Erythroblast (primary cell): ENCODE measurements at places on chromosomes 3 and 15.

DNA sequence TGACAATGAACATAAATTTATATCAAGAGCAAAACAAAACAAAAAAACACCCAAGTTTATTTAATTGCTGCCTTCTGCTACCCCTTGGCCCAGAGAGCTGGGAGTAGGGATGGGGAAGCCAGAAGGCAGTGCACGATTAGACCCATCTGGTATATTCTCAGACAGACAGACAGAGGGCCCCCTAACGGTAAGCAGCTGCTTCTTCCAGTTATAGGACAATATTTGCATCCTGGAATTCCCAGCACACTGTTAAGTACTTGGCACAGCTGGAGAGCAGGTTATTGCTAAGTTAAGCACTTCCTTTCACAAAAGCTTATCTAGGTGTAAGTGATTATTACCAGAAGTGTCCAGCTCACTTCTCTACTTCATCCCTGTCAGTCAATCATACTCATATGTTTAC lies 39.3 kb downstream of the C2CD4B start:
- DNase-seq = no peak

DNA sequence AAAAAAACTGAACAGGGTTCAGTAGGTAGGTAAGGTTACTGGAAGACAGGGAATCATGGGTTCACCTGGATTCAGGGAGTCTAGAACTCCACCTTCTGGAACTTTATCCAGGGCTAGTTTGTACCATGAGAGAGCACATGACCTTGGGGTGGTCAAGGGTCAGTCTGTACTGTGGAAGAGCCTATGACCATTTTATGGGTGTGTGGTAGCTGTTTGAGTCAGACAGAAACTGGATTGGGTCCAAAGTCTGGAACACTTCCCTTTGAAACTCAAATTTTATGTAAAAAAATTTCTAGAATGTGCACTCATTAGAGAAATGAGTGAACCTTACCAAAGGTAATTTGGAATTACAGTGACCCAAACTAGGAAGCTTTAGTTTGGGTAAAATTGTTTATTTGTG lies 486.0 kb upstream of the AGTR1 start:
- DNase-seq = no peak

DNA sequence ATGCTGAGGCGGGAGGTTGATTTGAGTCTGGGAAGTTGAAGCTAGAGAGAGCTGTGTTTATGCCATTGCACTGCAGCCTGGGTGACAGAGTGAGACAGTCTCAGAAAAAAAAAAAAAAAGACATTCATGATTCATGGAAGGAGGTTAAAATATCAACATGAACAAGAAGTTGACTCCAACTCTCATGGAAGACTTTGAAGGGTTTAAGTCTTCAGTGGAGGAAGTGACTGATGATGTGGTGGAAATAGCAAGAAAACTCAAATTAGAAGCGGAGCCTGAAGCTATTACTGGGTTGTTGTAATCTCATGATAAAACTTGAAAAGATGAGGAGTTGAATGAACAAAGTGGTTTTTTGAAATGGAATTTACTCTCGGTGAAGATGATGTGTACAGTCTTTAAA lies 491.8 kb downstream of the SQOR start:
- no peak for DNase-seq

GRCh38 chr15:39786447-39787056 lies 3.9 kb upstream of the FSIP1 start:
- DNase-seq = peak; percentile 69

GRCh38 chr3:169668957-169669741 lies 5.6 kb upstream of the MECOM start:
- peak; percentile 77 for DNase-seq

GRCh38 chr3:69248436-69248835 lies 126.0 kb upstream of the LMOD3 start:
- DNase-seq = no peak

GRCh38 chr3:39103324-39103693 lies 4.1 kb downstream of the GORASP1 start:
- peak; percentile 28 for DNase-seq

DNA sequence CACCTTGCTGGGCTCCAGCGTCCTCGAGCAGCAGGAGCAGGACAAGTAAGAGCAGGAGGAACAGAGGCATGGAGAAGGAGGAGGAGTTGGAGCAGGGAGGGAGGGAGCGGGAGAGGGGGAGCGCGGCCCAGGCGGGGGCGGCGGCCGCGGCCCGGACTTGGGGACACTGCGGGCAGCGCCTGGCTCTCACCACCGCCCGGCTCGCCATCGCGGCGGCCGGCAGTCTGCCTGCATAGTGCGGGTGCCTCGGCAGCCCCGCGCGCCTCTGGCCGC lies 440 bp downstream of the DCBLD2 start:
- DNase-seq = peak; percentile 68

DNA sequence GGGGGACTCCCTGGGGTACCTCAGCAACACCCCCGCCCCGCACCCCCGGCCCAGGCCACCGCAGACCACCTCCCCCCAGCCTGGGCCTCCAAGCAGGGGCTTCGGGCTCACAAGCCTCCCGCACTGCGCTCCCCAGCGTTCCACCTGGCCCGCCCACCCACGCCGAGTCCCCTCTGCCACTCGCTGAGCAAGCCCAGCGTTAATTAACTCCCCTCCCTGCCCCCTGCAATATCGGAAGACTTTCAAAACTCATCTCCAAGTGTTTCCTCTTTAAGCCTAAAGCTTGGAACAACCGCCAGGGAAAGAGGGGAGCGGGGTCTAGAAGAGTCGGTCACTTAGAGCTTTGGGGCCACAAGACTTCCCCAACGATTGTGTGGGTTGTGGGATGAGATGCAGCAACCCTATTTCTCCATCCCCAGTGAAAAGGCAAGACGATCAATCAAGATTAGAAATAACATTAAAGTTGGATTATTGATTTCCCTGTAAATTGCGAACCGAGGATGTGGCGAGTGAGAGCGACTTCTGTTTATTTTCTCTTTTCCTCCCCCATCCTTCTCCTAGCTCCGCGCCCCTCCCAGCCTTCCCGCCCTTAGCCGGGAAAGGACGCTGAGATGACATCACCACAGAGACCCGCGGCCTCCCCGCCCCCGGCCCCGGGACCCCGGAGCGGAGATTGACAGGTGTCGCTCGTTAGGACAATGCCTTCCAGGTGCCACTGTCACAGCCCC lies 30.2 kb downstream of the NR2F2 start:
- DNase-seq = no peak

DNA sequence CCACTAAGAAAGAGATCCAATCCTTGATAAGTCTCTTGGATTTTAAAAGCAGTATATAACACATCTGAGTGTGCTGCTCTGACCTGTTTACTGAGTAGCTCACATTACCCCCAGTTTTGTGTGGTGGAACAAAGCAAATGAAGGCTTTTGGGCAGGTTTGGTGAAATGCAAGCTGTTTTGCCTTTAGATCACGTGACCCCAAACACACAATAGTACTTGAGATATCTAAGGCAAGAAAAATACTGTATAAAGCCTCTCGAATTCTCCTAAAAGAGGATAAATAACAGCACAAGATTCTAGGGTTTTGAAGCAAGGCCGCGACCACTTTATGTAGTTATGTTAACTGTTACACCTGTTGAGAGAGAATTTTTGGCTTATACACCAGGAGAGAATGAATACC lies 49.3 kb upstream of the TRIM42 start:
- DNase-seq = no peak
